T-helper 1 cell (primary cell): ENCODE measurements at places on chromosomes 7 and 10.

GRCh38 chr10:11120711-11121110 lies 103.0 kb downstream of the CELF2 start:
- DNase-seq = no peak

DNA sequence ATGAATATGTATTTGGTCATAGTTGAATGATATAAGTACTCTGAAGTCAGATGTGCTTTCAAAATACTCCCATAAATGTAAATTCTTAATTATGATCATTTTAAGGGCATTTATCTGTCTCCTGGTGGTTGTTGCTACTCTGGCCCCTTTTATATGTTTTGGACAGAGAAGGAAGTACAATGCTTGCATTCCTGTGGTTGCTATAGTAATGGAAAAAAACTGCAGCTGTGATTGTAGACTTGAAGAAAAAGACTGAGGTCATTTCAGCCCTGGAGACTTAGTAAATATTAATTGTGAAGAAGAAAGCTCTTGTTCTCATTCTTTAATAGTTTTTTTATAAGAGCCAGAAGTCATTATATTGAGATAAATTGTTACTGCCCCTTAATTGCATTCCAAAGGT lies 70.2 kb upstream of the FERD3L start:
- no peak for DNase-seq

DNA sequence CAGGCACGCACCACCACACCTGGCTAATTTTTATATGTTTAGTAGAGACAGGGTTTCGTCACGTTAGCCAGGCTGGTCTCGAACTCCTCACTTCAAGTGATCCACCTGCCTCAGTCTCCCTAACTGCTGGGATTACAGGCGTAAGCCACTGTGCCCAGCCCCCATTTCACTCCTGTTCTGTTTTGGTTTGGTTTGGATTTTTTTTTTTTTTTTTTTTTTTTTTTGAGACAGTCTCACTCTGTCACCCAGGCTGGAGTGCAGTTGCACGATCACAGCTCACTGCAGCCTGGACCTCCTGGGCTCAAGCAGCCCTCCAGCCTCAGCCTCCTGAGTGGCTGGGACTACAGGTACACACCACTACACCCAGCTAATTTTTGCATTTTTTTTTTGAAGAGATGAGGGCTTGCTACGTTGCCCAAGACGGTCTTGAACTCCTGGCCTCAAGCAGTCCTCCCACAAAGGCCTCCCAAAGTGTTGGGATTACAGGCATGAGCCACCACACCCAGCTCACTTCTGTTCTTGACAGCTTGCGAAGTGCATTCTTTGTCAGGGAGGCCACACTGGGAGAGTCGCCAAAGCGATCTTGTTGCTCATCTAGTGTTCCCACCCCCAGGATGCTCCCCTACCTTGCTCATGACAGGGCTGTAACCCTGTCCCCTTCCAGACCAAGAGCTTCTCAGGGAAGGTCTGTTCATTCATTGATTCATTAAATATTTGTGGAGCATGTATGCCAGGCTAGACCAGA lies 229.1 kb downstream of the CUX1 start:
- no peak for DNase-seq

GRCh38 chr7:5661942-5662341 lies 119.5 kb downstream of the RNF216 start:
- no peak for DNase-seq

DNA sequence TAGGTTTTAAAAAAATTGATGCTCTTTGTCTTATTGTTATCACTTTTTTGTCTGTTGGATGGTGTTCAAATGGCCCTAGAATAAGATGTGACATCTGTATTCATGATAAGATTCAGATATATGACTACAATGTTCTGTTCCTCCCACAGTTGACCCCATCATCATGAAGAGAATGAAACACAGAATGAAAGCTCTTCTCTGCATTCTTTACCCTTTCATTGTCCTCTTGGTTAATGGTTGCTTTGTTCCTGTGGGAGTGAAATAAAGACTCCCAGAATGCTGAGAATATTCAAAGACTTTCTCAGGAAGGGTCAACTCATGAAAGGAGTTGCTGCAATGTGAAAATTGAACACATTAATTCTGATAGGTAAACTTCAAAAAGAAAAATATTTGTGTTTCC lies 1015.8 kb downstream of the SORCS3 start:
- DNase-seq = no peak

GRCh38 chr10:118958984-118959925 lies 70.3 kb upstream of the NANOS1 start:
- peak; percentile 43 for DNase-seq

DNA sequence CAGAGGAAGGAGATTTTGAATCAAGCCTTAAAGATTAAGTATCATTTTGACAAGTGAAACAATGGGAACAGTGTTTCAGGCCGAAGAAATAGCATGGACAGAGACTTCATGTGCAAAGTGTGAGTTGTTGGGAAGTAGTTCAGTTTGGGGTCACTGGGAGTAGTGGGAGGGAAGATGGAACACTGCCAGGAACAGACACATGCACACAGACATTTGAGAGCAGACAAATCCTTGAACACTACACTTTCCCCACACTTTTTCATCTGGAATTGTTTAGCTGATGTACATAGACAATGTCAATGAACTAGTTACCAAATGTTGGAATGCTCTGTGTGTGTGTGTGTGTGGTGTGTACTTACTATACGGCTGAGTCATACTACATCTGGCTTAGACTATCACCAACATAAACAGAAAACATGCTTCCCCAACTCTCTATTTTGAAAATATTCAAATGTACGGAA lies 52.4 kb upstream of the LRRC17 start:
- no peak for DNase-seq
